NCI-H1694 treated with DMSO at 0.1 percent for 48 hours (cell line): ENCODE measurements at places on chromosomes 4 and X.

DNA sequence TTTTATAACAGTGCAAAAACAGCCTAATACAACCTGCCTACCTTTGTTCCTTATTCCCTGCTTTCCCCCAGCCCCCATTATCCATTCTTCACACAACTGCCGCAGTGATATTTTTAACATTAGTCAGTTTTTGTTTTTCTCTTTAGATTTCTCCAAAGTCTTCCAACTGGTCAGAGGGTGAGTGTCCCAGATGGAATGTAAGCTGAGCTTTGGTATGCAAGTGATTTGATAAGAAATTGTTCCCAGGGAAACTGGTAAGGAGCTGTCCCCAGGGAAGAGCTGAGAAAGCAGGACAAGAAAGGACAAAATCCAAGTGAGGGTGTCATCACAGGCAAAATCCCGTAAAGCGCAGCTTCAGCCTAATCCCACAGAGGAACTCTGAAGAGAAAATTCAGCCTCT is 475.5 kb upstream of the ADGRL3 start:
- no peak for DNase-seq

DNA sequence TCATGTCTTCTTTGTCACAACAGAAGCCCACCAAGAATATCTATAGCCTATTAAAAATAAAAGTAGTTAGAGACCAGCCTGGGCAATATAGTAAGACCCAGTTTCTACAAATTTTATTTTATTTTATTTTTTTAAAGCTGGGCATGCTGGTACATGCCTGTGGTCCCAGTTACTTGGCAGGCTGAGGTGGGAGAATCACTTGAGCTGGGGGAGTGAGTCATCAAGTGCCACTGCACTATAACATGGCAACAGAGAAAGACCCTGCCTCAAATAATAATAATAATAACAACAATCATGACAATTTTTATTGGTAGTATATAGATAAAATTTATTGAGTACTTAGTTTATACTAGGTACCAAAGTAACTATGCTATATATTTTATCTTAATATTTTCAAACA is 93.0 kb upstream of the NPFFR2 start:
- no peak for DNase-seq

DNA sequence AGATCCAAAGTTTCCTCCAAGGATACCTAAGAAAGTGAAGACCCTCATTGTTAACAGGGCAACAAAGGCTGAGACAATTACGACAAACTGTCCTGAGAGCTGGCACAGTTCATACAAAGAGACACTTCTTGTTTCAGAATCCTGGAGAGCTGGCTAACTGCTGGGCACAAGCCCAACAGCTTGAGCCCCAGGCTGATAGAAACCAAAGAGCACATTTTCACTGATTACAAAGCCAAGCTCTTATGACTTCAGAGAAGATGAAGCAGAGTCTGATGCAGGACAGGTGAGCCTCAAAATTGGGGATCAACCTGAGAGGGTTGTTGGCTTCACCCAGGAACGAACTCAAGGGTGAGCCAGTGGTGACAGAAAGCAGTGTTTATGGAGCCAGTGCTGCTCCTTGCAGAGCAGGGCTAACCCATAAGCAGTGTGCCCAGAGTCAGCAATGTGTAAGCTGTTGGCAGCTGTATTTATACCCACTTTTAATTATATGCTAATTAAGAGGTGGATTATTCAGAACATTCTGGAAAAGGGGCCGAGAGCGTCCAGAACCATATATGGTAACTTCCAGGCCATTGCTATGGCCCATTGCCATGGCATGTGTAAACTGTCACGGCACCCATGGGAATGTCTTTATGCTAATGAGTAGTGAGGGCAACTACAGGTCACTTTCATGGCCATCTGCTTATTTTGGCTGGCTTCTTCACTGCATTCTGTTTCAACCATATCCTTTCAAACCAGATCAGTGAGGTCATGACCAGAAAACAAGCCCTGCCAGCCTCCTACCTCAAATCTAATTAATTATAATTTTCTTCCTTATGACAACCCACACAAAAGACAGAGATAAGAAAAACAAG is 183.7 kb downstream of the EVC2 start:
- DNase-seq, result no peak

- no peak for DNase-seq
Measured at GRCh38 chr4:7424553-7425111, 10.1 kb downstream of the PSAPL1 start.

- DNase-seq, result no peak
Measured at GRCh38 chr4:118345813-118346212, 7.0 kb downstream of the PRSS12 start.

- DNase-seq, result no peak
Measured at GRCh38 chr4:3091464-3091863, 17.0 kb downstream of the HTT start.

DNA sequence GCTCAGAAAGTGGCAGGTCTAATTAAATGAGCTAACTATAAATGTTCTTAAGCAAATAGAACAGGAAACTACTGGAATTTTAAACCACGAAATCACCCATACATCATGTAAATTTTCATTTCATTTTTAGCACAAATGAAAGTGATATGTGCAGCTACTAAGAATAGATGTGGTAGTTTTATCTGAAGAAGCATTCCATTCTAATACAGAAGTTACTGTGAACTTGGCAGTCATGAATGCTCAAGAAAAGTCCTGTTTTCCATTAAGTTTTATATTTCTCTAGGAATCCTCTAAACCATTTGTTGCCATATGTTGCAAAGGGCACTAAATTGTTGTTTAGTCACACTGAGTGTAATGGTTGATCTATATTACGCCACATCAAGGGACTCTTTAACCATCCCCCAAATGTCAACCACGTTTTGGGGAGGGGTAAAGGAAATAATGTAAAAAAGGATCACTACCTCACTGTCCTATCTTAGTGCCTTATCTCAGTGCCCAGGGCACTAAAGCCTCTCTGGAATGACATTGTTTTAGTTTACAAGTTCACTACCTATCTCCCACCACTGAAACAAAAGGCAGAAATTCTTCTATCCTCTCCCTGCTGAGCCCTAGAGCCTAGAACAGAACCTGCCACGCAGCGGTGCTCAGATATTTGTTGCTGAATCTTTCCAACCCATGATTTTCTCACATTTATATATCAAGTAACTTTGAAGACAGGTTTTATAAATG is 118.0 kb downstream of the SHISA3 start:
- no peak for DNase-seq

GRCh38 chr4:7973545-7973981 is 33.9 kb upstream of the AFAP1 start:
- no peak for DNase-seq
